ENCODE measurements at places on chromosomes 4 and X.

DNA sequence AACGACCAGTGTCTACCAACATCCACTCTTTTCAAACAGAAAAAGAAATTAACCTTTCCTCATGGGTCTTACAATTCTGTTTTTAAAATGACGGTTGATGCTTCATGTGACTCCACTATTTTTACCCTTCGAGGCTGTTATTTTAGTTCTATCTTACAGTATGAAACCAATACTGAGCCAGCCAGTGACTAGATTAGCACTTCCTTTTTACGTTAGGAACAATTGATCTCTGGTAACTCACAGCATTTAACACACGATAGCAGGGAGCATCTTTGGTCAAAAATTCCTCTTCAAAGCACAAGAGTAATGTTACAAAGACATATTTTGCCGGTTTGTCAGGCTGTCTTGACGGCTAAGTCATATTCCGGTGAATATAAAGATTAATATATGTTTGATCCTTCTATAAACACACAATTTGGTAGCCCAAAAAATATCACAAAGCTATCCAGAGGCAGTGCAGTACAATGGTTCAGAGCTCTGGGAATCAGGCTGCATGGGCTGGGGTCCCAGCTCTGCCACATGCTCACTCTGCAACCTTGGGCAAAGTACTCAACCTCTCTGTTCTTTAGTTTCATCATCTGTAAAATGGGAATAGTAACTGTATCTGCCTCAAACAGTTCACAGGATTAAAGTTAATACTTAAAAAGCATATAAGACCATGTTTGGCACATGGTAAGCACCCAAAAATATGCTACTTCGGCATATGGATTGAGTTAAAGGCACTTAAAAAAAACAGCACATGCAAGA lies 62.9 kb upstream of the TXK start:
- no peak for DNase-seq

DNA sequence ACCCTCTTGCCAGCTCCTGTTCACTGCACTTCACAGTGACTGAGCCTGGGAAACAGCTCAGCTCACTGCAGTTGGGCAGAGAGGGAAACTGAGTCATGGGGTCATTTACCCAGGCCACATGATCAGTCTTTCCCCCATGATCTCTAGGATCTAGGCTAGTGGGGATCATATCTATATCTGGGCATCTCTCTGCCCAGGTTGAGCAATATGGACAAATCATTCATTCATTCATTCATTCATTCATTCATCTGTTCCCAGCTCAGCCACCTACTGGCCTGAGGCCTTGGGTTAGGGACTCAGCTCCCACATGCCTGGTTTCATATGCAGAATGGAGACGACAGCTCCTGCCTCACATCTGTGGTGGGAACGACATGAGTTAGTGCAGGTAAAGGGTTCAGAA lies 45.3 kb upstream of the HMX1 start:
- no peak for DNase-seq

DNA sequence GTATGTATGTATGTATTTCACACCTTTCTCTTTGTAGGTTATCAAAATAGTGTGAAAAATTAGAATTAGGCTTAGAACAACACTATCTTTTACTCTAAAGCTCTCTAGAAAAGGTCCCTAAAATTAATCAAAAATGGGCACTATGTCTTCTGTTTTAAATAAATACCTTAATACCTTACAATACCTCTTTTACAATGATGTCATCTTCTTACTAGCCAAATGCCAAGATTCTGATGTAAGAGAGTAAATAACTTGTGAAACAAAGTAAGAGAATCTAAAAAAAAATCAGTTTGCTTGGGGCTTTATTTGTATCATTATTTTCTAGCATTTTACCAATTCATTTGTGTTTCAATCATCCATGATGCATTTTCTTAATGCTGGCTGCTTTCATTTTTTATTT lies 402.2 kb upstream of the MAGEB2 start:
- DNase-seq = no peak

DNA sequence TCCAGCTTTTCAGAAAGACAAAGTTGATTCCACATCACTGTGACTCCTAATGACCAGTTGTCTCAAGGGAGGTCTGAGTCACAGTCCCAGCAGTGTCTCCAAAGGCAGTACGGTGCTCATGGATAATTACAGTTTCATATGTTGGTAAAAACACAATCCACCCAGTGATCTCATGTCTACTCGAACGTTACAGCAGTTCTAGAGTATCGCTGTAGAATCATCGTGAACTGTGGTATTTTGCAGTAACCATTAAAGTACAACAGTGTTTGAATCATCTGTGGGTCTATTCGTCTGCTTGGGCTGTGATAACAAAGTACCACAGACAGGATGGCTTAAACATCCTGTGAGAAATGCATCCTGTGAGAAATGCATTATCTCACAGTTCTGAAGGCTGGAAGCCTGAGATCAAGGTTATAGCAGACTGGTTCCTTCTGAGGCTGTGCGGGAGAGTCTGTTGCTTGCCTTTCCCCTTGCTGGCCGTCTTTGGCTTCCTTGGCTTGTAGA lies 121.1 kb upstream of the SORBS2 start:
- no peak for DNase-seq

DNA sequence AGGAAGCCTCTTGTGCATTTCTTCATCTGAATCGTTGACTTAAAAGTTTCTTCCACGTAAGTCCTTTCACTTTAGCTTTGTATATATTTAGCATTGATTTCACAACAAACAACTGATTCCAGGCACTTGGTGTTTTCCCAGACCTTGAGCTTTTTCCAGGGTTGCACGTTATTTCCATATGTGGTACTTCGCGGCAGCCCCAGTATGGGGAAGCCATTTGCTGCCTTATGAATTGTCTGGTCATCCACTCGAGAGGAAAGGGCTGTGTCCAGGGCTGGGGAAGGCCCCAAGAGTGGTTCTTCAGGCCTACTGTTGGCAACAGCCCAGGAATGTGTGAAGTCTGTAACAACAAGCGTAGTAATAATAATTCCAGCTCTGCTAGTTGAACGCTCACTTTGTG lies 2.8 kb upstream of the TLR8 start:
- DNase-seq = no peak

GRCh38 chr4:116358633-116359222 lies 726.6 kb downstream of the TRAM1L1 start:
- DNase-seq = peak; percentile 86

- DNase-seq = no peak
These were observed 1.8 kb downstream of the DCAF12L1 start for GRCh38 chrX:126550816-126551215.

DNA sequence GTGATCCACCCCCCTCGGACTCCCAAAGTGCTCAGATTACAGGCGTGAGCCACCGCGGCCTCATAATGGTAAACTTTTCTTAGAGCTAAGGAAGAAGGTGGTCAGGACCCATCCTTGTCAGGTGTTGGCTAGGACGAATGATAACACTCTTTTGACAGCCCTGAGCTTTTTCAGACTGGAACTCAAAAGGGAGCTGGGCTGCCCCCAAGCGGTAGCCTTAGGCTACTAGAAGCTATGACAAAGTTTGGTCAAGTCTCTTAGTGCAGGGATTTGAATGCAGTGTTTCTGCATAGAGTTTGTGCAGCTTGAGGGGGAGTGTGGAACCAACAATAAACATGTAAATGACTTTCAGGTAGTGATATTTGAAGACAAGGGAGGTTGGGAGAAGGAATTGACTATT lies 11.8 kb upstream of the HSD17B10 start:
- DNase-seq = peak; percentile 67

DNA sequence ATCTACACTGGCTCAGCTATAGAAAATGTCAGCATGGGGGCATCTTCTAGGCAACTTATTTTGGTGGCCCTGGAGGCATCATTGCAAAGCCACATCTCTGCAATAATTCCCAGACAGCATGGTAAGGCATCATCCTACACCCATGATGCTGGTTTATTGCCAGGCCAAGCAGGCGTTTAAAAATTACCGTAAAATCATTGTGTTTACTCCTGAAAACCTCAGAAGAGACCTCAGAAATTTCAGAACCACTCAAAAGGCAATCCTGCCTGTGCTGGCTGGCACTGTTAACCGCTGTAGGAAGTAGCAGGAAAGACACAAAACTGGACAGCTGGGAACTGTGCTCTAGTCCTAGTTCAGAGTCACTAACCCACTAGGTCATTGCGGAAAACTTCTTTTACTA lies 63.2 kb downstream of the MID1 start:
- DNase-seq = no peak

DNA sequence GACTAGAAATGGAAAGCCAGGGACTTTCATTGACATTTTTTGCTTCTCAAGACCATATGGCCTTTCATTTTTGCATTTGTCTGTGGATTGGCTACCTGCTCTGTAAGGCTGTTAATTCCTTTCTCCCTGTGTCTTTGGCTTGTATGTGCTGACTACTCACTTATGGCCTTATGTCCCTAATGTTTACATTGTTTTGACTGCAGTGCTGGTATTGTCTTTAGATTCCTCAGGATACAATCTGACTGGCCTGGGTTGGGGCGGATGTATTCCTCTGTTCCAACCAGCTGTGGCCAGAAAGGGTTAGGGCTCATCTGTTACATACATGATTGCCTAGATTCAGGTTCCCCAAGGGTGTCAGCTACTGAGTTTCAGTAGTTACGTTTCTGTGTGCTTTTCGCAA lies 108.1 kb downstream of the RAPGEF2 start:
- no peak for DNase-seq

DNA sequence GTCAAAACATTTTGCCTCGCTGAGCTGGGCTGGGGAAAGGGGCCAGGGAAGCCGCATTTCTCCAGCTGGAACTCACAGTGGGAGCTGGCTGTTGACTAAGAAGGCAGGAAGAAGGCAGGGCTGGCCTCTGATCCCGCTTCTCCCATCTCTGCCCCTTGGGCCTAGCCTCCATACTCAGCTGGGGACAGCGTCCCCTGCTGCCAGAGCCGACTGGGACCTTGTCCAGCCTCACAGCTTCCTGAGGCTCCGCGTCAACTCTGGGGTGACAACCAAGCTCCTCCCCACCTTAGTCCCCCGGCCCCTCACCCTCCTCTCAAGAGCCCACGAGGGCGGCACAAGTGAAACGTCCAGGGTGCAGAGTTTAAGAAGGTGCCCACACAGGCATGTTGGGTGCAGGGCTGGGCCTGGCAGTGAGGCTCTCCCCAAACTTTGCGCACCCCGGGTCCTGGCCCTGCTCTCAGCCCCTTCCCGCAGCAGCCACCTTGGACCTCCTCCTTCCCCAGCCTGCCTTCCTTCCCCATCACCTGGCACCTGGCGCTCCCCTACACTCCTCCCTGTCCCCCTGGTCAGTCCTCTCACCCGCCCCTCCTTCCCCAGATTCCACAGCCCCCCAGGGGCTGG lies 100.8 kb downstream of the PSAPL1 start:
- no peak for DNase-seq

DNA sequence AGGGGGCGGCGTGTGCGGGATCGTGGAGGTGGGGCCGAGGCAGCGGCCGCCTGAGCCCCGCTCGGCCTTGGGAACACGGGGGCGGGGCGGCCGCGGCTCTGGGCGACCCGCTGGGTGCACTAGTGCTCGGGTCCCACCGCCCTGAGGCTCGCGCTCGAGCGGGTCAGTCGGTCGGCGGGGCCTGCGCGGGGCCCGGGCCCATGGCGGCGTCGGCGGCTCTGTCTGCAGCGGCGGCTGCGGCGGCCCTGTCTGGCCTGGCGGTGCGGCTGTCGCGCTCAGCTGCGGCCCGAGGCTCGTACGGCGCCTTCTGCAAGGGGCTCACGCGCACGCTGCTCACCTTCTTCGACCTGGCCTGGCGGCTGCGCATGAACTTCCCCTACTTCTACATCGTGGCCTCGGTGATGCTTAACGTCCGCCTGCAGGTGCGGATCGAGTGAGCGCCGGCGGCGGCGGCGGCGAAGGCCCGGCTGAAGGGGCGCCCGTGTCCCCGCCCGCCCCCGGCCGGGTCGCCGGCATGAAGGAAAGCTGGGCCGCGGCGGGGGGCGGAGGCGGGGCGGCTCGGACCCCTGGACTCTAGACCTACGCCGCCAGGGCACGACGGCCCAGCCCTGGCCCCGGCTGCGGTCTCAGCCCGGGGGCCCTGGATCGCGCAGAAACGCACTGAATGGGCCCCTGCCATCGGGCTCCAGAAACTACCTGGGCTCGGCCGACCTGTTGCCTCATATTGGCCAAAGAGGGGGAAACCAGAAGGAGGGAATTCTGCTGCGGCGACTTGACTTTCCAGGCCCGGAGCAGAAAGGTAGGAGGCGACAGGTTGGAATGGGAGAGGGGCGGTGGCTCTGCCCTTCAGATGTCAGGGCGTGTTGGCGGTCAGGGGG lies at the start of gene SMIM10L2A:
Gene SMIM10L2A (plus strand): TSS at position 13 of the 878 bp plus-strand sequence. CDS start 188 bp downstream, at position 201.
- DNase-seq = no peak

DNA sequence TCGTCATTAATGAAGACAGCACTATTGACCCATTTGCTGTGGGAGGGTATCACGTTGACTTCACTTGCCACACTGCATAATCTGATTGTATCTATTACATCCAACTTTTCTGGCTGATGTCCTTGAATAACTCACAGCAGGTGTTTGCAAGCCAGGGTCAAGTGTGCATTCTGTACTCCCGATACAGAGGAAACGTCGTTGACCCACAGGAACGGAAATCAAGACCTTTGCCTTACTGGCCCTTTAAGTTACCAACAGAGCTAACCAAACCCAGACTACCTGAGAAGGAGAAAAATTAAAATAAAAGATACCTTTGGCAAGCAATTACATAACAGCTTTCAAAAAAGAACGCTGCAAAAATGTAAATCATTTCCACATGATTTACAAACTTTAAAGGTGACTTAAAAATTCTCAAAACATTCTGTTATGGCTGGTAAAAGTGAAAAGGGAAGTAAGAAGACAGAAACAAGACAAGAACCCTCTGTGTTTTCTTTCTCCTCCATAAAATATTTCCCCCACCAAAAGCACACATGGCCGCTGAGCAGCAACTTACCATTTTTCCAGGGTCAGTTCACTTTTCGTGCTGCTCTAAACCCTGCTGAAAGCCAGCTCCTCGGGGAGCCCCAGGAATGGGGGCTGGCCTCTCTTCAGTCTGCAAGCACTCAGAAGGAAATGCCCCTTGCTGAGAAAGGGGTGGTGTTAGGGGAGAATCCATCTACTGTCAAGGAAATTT lies 6.5 kb upstream of the SHISA3 start:
- no peak for DNase-seq

- DNase-seq = no peak
These were observed 459.7 kb downstream of the INPP4B start for GRCh38 chr4:142386449-142386848.

DNA sequence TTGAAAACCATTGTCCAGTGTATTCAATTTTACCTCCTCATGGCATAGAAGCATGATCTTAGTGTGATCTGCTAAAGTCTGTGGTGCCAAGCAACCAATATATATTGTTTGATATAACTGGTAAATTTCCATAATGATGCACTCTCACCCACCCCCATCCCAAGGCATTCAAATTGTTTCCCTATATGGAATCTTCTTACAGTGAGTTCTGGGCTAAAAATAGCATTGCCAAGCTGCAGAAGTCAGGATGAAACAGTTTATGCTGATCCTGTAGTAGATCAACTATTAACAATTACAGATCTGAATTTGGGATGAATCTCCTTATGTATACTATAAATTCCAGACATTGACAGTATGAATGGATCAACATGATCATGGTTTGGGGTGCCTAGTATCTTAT lies 20.9 kb downstream of the FGF13 start:
- DNase-seq = no peak

DNA sequence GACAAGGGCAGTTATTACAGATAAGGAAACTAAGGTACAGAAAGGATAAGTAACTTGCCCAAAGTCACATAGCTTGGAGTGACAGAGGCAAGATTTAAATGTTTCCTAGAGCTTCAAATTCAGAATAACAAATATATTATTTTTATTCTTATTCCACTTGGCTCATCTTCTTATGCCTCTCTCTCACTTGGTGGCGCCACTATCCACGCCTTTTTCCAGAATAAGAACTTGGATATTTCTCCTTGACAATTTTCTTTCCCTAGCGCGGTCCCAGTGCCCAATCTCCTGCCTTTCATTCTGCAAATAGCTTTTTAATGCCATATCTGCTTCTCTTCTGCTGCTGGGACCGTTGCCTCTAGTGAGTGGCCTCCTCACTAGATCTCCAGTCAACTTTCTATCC lies 78.5 kb downstream of the MSN start:
- DNase-seq = peak; percentile 48
